Fibroblast of lung (primary cell): ENCODE measurements at places on chromosomes 2 and 18. TPM values are rescaled to one million over a fixed set of nuclear protein-coding genes. Genes with fewer than 3 reads are reported as not detected.

The PPP1R1C gene
- 0.57 and 0.70 TPM in 2 replicates for polyA plus RNA-seq

The PJVK gene
- polyA plus RNA-seq, result 0.89 and 1.4 TPM in 2 replicates

DNA sequence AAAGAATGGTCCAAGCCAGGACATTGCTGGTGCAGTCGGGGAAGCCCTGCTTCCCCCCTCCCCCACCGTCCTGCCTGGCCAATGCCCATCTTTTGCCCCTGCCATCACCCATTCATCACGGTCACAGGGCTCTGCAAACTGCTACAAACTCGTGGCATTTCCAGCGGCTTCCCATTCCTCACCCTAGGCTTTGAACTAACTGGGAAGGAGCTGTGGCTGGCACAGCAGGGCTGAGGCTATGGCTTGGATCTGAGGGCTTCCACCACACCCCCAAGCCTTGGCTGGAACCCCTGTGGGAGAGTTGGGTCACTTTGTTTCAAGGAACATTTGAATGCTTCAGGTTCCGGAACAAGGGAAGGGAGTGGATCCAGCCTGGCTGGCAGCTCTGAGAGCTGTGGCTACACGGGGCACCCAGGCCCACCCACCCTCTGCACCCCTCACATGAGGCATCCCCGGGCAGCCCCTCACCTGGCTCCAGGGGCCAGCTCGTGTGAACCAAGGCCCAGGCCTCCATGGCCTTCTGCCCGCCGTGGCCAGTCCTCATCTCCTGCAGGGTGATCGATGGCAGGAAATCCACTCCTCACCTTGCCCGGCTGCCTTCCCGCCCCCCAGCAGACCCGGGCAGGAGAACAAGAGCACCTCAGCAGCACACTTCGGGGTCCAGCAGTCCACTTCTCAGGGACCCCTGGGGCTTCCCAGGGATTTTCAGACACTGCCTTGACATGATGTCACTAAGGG lies 58.8 kb upstream of the OTOS start:
- no peak for DNase-seq

- no peak for DNase-seq
Measured at GRCh38 chr2:126893153-126893552, 5.5 kb upstream of the TEX51 start.

DNA sequence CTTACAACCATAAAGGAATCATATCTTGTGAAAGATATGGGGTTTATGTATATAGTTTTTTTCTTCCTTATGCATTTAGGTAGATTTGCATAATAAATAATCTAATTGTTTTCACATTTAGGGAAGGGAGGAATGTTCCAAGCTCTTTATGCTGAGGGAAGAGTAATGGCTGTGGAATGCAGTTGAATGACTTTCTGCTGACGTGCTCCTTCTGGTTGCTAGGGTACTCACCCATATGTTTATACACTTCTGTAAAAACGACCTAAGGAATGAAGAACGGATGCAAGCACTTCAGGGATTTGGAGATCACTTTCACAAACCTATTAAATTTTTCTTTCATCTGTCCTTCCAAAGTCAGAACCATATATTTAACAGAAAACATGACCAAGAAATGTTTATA lies 29.2 kb upstream of the PPP4R1 start:
- DNase-seq, result peak; percentile 98

- no peak for DNase-seq
Measured at GRCh38 chr18:40939656-40940515, 1015.1 kb upstream of the PIK3C3 start.

- DNase-seq, result peak; percentile 96
Measured at GRCh38 chr2:47198985-47199451, 43.9 kb upstream of the STPG4 start.
